ENCODE measurements at places on chromosomes 4 and X.

DNA sequence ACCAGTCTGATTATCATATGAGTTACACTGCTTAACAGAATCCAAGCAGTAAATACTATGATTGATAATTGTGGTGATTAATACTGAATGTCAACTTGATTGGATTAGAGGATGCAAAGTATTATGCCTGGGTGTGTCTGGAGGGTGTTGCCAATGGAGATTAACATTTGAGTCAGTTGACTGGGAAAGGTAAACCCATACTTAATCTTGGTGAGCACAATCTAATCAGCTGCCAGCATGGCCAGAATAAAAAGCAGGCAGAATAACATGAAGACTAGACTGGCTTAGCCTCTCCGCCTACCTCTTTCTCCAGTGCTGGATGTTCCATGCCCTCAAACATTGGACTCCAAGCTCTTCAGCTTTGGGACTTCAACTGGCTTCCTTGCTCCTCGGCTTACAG is 961.3 kb downstream of the ADGRL3 start:
- DNase-seq: no peak

DNA sequence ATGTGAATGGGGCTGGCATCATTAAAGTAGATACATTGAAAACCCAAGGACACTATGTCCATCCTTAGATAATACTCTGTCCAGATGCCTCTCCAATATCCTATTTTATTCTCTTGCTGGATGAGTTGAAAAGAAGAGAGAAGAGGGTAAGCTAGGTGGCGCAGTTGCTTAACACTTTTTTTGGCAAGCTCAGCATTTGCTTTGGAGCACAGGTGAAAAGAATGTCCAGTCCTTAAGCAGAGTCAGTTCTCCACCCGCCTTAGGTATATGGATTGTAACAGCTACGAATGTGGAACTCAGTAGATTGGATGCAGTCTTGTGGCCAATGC is 208.4 kb downstream of the NWD2 start:
- DNase-seq: peak; percentile 71

DNA sequence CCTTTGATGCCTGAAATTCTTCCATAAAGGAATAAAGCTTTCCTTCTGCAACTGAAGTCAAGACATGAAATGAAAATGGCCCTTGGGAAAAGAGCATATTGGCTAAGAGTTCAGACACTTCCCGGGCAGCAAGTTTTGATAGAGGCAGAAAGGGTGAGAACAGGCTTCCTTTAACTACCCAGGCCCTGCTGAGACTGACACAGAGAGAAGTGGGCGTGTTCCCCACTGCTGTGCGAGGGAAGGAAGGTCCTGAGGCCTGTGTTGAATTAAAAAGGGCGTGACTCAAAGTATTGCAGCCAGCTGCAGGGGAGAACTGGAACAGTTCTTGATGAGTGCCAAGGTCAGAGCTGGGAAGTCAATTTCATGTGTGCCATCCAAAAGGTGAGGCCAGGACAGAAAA is 33.9 kb upstream of the ADGRG2 start:
- no peak for DNase-seq

DNA sequence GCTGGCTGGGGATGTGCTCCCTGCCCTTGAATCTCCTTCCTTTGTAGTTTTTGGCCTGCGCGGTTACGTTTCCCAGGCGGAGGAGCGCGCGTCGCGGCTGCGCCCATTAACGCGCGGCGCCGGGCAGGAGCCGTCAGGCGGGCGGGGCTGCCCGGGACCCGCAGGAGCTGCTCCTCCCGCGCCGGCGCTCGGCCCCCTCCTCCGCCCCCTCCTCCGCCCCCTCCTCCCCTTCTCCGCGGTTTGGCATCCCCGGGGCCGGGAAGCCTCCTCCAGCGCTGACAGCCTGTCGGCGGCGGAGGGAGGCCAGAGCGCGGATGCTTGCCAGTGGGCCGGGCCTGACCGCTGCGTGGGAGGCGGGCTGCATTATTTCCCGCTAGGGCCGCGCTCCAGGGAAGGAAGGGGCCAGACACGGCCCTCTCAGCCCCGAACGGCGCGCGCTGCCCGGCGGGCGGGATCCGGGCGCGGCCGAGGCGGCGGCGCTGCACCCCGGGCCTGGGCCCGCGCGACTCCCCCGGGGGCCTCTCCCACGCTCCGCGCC is at the start of gene DCLK2:
TSS of gene DCLK2 (plus strand) at position 405 of the 538 bp plus-strand sequence. CDS start 583 bp downstream, outside the sequence.
- peak; percentile 71 for DNase-seq

DNA sequence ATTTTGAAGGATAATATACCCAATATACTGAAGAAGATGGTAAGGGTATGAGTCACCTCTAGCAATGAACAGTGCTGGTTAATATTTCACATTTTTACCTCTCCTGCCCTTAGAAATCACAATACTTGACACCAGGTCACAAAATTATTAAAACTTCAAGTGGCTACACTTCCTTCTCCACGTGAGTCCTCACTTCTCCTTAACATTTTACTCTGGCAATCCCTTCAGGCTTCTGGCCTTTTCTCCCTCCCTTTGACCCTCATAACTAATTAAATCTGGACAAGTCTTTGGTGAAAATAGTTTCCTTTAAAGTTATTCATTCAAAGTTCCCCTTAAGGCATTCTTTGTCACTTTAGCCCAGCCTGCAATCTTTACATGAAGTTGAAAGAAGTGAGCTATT is 190.4 kb downstream of the UNC5C start:
- no peak for DNase-seq
